Activated naive CD8-positive, alpha-beta T cell treated with anti-CD3 and anti-CD28 coated beads, Interleukin-2, amount 50 U/mL, for 16 hours (primary cell): ENCODE measurements at places on chromosomes 16 and 17.

DNA sequence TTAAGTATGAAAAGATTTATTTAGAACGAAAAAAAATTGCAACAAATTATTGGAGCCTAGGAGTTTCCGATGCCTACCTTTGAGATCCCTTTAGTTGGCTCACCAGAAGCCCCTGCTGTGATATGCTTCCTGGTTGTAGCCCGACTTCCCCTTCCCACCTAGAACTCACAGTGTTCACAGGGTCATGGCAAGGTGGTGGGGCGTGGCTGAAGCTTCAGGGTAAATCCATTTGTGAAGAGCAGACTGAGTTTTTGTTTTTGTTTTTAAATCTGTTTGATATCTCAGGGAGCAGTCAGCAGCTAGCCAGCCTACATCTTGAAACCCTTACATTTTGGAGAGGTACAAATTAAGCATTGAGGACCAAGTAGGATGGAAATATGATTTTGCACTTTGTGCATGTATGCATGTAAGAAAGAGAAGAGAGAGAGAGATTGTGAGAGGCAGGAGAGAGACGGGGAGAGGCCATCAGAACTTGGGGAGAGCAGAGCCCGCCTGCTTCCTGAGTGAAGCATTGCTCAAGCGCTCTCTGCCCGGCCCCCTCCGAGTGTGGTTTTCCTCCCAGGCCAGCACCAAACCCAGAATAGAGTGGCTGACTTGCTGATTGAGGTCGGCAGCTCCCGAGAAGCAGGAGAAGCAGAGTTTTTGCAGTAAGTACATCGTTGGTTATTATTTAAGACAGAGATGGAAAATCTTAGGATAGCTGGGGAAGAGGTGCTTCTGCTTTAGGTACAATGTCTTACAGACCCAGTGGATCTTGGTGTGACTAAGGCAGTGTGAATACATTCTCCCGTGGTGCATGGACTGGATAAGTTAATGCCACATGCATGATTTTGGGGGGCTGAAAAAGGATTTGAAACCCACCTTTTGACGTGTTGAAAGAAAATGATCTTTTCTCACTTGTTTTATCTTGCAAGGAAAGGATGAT, 64.2 kb downstream of the SPECC1 start:
- DNase-seq = no peak

GRCh38 chr16:3174618-3175148, 13.3 kb upstream of the OR1F1 start:
- DNase-seq = no peak

- no peak for DNase-seq
Observed at GRCh38 chr16:68969338-68969737, 126.0 kb downstream of the TANGO6 start.

- no peak for DNase-seq
Observed at GRCh38 chr17:60560860-60561257, 34.8 kb upstream of the APPBP2 start.

DNA sequence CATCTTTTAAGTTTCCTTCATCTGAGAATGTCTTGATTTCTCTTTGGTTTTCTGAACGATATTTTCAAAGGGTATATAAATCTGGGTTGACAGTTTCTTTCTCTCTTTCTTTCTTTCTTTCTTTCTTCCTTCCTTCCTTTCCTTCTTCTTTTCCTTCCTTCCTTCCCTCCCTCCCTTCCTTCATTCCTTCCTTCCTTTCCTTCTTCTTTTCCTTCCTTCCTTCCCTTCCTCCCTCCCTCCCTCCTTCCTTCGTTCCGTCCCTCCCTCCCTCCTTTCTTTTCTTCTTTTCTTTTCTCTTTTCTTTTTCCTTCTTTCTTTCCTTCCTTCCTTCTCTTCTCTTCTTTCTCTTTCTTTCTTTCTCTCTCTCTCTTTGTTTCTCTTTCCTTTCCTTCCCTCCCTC, 7.6 kb upstream of the KRT39 start:
- no peak for DNase-seq

GRCh38 chr16:7408700-7409365, 76.2 kb downstream of the RBFOX1 start:
- no peak for DNase-seq

DNA sequence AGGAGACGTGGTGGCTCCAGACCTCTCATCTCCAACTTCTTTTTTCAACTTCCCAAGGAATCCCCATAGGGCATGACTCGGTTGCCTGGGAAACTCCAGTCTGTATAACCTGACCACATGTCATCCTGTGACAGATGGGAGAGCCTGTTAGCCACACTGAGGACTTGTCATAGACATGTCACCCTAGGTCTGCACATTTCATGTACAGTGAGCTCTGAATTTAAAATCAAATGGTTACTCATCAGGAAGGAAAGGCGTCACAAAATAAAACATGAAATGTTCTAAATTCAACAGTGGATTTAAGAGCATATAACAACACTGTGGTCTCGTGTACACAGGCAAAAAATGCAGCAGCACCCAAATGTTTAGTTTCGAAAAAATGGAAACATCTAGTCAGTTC, 22.2 kb upstream of the ADAMTS18 start:
- DNase-seq = no peak

- DNase-seq = no peak
Observed at GRCh38 chr17:41026715-41027471, at the start of gene KRTAP1-5. Gene KRTAP1-5, minus strand, starts transcription at chr17:41027208. Its CDS starts 53 bp downstream, at chr17:41027155.

DNA sequence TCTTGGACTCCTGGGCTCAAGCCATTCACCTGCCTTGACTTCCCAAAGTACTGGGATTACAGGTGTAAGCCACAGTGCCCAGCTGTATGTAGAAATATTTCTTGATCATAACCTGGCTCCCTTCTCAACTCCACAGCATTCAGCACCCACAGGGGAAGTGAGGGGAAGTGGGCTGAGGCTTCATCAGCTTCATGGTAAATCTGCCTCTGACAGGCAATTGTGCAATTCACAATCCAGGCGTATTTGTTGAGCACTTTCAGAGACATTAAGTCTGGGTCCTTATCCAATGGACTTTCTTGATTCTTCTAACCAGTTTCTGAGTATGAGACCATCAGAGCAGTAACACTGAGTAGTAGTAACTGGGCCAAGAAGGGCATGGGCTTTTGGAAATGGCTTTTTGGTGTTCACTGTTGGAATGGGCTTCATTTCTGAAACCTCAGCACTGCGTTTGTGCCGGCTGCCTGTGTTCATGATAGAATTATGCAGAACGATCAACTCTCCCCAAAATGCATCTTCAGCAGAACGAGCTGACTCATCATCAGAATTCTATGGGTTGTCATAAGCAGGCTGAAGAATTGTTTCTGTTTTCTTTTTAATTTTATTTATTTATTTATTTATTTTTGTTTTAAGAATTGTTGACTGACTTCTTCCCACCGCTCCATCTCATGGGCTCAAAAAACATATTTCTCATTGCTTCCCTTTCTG, 28.9 kb downstream of the FAM20A start:
- DNase-seq = no peak

DNA sequence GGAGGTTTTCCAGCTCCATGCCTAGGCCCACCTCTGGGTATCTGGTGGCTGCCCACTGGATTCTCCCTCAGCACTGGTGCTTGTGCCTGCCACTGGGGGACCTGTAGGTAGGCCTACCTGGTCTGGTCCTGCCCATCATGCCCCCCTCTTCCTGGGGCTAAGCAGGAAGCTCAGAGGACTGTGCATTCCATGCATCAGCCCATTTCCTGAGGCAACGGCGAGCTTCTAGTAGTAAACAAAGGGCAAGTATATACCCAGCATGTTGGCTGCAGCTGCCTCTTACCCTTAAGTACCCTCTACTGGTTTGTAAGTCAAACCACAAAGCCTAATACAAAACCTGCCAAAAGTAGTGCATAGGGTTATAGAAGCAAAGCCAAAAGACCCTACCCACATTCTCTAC, 37.5 kb downstream of the SDR42E1 start:
- no peak for DNase-seq

DNA sequence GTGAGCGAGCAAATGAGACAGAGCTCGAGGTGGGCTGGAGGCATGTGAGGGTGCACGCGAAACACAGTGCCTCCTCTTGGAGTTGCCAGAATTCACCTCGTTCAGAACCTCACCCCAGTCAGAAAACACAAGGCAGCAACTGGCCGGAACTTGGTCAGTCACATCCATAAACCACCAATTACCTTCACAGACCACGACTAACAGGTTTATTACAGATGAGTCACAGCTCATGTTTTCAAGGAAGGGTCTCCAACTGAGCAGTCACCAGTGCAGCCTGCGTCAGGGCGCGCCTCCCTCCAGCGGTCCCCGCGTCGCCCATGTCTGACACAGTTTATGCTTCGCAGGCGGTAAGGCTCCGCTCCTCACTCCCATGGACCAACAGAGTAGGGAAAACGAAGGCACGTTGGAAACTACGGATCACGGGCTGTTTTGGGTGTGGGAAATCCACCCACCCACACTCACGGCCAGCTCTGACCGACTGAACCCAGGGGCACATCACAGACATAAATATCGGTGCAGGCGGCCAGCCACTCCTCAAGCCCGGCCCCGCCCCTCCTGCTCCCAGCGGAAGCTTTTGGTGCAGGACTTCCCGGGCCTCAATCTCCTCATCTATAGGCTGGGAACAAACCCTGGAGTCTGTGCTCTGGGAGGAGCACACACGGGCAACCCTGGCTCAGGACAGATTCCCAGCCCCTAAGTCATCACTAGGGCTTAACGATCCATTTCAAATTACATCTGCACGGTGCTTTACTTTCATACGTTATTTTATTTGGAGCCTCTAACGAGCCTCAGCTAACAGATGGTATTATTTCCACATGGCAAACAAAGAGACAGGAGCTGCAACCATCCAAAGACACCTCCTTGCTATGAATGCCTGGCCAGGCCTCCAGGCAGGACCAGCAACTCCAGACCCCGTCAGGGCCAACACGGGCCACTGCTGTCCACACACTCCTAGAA, 126.3 kb downstream of the ZNF778 start:
- DNase-seq = no peak

DNA sequence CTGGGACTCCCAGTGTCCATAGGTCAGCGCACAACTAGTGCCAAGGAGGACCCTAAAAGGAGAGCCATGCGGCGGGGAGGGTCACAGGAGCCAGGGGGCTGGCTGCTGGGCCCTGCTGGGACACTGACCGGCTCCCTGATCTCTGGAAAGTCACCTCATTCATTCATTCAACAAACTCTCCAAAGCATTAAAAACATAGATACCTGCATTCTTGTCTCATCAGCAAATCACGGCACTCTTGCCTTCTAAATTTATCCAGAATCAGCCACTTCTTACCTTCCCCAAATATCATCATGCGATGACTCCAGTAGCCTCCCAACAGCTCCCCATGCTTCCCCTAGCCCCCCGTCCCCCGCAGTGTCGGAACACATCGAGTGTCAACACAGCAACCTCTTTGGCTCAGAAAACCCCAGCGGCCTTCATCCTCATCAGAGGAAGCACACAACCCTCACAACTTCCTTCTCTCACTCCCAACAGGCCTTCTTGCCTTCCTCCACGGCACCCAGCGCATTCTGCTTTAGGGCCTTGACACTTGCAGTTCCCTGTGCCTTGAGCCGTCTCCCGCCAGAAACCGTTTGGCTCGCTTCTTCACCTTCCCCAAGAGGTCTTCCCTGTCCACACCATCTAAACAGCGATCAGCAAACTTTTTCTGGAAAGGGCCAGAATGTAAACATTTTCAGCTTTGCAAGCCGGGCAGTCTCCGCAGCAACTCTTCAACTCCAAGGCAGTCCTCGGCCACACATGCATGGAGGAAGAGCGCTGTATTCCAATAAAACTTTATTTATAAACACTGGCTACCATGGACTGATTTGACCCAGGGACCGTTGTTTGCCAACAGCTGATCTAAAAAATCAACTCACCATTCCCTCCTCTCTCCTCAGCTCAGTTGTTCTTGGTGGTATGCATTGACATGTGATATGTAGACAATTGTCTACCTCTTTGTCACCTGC, 119.5 kb upstream of the TNRC6C start:
- no peak for DNase-seq
